ENCODE measurements at places on chromosomes 12 and 14.

DNA sequence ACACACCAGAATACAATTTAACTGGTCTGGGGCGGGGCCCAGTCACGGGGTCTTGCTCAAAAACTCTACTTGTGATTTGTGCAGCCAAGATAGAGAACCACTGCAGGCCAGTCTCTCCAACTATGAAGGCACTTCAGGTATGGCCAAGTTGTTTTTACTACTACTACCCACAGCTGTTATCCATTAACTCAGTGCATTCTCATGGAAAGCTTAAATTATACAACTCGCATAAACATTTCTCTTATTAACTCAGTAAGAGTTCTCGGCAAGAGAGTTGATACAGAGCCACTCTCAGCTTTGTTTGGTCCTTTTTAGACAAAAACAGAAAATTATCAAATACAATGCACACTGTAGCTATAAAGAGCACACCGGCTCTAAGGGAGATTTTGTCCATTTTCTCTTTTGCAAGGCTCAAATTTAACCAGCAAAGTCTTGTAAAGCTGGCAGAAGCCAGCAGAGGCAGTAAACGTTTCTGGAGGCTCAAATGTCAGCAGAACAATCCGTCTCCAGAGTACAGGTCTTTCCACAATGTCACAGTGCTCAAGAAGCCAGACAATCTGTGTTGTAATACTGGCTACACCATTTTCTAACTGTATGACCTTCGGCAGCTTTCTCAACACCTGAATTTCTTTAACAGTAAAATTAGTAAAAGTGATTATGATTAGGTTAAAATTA is 85.9 kb downstream of the PTGER2 start:
- H3K4me1 ChIP-seq = peaks cover 7% of the 10 kb centered on the region
- no peaks in the 10 kb centered on the region for H3K27me3 ChIP-seq
- H3K36me3 ChIP-seq = no peaks in the 10 kb centered on the region
- H3K4me3 ChIP-seq = no peak overlapping the region
- no peak for DNase-seq

- DNase-seq = no peak
- no peak overlapping the region for H3K4me3 ChIP-seq
- H3K4me1 ChIP-seq = peaks cover 1% of the 10 kb centered on the region
- H3K27me3 ChIP-seq = peaks cover 6% of the 10 kb centered on the region
- H3K27ac ChIP-seq = no peak overlapping the region
Observed at GRCh38 chr12:49922349-49923034, 18.8 kb upstream of the FAIM2 start.

DNA sequence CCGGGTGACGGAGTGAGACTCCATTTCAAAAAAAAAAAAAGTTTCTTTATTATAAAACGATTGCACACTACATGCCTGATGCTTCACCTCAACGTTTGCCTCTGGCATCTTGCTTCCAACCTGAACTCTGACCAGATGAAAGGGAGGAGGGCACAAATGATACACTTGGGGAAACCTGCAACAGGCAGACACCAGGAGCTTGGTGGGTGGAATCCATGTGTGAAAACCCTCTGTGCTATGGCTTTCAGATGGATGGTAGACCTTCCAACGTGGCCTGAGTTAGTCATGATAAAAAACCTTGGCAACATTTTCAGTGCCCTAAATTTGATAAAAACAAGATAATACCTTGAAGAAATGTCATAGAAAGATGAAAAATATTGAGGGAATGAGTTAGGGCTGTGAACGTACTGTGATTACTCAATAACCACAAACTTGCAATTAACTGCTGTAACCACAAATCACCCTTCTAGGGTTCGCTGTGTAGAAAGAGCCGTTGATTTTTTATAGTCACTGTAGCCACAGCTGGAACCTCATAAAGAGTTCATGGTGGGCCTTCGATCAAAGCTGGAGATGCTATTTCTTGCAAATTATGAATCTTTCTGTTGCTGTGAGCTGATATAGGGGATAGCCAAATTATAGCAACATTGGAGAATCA is 26.1 kb upstream of the GZMB start:
- H3K27ac ChIP-seq = no peak overlapping the region
- no peaks in the 10 kb centered on the region for H3K36me3 ChIP-seq
- DNase-seq = no peak
- no peaks in the 10 kb centered on the region for H3K4me1 ChIP-seq
- no peak overlapping the region for H3K4me3 ChIP-seq
- peaks cover 3% of the 10 kb centered on the region for H3K27me3 ChIP-seq

DNA sequence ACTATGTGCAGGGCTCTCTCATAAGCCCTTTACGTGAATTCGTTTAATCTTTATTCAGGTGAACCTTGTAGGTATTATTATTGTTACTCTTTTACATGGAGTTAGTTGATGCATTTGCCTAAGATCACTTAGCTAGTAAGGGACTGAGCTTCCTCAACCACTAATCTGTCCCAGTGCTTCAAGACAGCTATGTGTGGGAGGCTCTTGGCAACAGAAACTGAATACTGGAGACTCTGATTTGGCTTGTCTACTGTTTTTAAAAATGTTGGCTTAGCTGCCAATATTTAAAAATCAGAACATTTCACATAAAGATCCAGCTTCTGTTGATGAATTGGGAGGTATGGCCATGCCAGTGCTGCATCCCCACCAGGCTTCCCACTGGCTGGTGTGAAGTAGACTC is 6.8 kb downstream of the KNTC1 start:
- no peaks in the 10 kb centered on the region for H3K27me3 ChIP-seq
- H3K36me3 ChIP-seq = peaks cover 3% of the 10 kb centered on the region
- DNase-seq = no peak
- H3K27ac ChIP-seq = no peak overlapping the region
- H3K4me1 ChIP-seq = no peaks in the 10 kb centered on the region

Measured in progenitor cell of endocrine pancreas (in vitro differentiated cells).